Adrenal gland (tissue), 19 donors: ENCODE measurements at places on chromosomes 1 and 21.

DNA sequence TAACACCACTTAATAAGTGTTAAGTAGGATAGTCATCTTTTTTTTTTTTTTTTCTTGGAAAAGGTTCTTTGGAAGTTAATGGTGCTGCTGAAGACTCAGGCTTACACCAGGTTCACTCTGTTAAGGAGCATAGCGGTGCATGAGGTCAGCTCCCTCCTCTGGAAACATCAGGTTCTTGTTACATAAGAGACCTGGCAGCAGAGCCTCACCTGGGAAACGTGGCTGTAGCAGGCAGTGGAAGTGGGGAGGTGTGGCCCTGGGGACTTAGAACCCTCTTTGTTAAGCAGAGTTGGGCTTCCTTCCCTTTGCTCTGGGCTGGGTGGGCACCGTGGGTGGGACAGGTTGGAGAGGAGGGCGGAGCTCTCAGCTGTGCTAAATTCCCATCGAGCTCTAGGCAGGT is 104.1 kb downstream of the CNIH3 start:
- no peak for DNase-seq
- H3K27me3 ChIP-seq, result no peaks in the 10 kb centered on the region
- no peak overlapping the region for H3K27ac ChIP-seq
- H3K36me3 ChIP-seq, result no peaks in the 10 kb centered on the region
- no peaks in the 10 kb centered on the region for H3K4me1 ChIP-seq
- no peak overlapping the region for H3K4me3 ChIP-seq

GRCh38 chr1:45317166-45317565 is 9.5 kb upstream of the HPDL start:
- no peak overlapping the region for H3K27ac ChIP-seq
- DNase-seq, result no peak
- H3K4me1 ChIP-seq, result no peaks in the 10 kb centered on the region
- H3K27me3 ChIP-seq, result no peaks in the 10 kb centered on the region
- H3K36me3 ChIP-seq, result no peaks in the 10 kb centered on the region
- H3K4me3 ChIP-seq, result no peak overlapping the region

DNA sequence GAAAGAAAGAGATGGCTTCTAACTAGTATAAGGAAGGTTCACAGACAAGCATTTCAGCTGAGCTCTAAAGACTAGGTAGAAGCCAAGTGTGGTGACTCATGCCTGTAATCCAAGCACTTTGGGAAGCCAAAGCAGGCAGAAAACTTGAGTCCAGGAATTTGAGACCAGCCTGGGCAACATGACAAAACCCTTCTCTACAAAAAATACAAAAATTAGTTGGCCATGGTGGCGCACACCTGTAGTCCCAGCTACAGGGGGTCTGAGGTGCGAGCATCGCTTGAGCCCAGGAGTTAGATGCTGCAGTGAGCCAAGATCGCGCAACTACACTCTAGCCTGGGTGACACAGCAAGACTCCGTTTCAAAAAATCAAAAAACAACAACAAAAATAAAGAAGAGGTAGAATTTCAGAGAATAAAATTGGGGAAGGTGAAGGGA is 27.8 kb downstream of the FBXO42 start:
- H3K4me1 ChIP-seq, result peaks cover 43% of the 10 kb centered on the region
- no peak for DNase-seq
- no peaks in the 10 kb centered on the region for H3K36me3 ChIP-seq
- peak overlapping the region; percentile 28 for H3K27ac ChIP-seq

DNA sequence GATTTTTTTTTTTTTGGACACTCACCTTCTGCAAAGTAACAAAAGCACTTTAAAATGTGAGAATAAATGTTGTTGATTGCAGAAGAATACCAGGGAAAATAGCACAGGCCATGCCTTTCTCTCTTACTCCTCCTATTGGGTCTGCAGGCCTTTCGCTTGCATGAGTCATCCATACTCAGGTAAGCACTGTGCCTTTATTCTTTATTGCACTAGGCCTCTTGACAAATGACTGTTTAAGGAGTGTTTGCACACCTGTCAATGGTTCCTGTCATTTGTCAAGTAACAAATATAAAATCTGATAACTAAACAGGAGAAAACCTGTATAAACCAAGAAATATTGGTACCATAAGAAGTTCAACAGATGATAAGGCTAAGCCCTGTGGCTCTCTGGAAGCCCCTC is 106.5 kb downstream of the RGS7 start:
- H3K27me3 ChIP-seq, result no peaks in the 10 kb centered on the region
- H3K4me3 ChIP-seq, result no peak overlapping the region
- no peaks in the 10 kb centered on the region for H3K4me1 ChIP-seq
- H3K27ac ChIP-seq, result no peak overlapping the region
